ENCODE measurements at places on chromosomes 2 and 18. TPM values are rescaled to one million over a fixed set of nuclear protein-coding genes. Genes with fewer than 3 reads are reported as not detected.

BCL11A gene
- 2.4 TPM for polyA plus RNA-seq

G6PC2 gene
- not detected for polyA plus RNA-seq

SLC4A3 gene
- 12.2 TPM for polyA plus RNA-seq

EFR3B gene
- 1.5 TPM for polyA plus RNA-seq

DSG1 gene
- not detected for polyA plus RNA-seq

SPRED2 gene
- 13.5 TPM for polyA plus RNA-seq

DOK1 gene
- polyA plus RNA-seq, result 25.3 TPM

HOXD9 gene
- polyA plus RNA-seq, result 4.8 TPM

CMPK2 gene
- polyA plus RNA-seq, result 1.1 TPM

- DNase-seq, result peak; percentile 70
Observed at GRCh38 chr2:9333591-9334171, 89.6 kb downstream of the ITGB1BP1 start.

DNA sequence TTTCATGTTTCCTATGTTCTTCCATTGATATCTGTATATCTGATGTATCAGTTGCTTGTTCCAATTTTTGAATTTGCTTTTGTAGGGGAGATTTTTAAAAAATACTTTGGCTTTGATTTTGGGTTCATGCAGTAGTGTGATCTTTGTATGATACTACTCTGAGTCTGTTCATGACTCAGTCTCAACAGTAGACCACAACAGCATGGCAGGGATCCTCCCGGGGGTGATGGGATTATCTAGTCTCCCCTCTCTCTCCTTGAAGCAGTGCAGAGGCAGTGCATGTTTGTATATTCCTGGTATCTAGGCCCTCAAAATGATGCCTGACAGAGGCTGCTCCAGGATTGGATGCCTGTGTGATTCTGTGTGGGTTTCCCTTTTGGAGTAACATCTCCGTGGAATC, 55.3 kb downstream of the G6PC2 start:
- DNase-seq, result no peak

GRCh38 chr2:57850415-57851130, 196.0 kb upstream of the VRK2 start:
- DNase-seq, result no peak

DNA sequence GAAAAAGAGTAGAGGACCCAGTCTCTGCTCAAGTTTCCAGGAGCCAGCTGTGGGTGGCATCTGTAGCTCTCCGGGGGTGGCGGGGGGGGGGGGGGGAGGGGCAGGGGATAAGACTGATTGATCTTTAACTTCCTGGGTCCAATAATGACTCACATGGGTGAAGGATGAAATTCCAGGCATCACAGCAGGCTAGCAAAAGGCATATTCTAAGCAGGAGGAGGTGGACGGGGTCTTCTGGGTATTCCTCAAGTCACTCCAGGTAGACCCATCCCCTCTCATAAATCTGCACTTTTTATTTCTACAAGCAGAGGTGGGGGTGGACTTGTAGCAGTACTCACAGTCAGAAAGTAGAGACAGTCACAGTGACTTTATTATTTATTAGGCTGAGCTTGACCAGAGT, 85.5 kb upstream of the TMEM247 start:
- DNase-seq, result peak; percentile 7

GRCh38 chr2:117935456-117935855, 78.4 kb downstream of the CCDC93 start:
- no peak for DNase-seq

GRCh38 chr2:68336192-68336591, 16.4 kb upstream of the CNRIP1 start:
- DNase-seq, result no peak

- DNase-seq, result no peak
Observed at GRCh38 chr2:15177103-15177502, 384.0 kb downstream of the NBAS start.

DNA sequence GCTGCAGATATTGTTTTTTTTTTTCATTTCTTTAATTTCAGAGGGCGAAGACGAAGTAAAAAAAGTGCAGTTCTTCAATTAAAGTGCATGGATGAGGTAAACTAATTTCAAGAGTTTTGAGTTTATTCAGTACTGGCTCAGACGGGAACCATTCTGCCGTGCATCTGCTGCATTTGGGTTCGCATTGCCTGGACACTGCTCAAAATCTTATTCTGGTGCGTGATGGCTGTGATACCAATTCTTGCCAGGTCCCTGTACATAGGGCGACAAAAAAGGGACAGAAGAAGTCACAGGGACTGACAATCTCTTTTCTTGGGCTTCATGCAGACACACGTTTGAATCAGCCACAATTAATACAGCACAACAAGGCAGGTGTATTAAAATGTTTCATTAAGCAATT, 146.2 kb downstream of the EPHA4 start:
- DNase-seq, result no peak

DNA sequence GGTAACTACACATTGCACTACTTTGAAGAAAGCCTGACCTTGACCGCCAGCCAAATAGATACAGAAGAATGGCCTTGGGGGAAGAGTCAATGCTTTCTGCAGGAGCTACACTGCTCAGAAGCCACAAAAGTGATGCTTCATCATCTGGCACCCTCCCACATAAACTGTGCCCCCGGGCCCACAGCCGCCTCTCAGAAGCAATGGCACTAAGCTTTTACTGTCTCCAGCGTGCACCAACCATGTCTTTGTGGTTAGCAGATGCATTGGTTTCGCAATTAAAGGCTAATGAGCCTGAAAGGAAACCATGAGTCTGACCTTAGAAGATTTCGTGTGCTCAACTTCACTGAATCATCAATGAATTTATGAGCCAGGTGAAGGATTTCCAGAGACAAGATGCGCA, 209.4 kb upstream of the TRIB2 start:
- no peak for DNase-seq

DNA sequence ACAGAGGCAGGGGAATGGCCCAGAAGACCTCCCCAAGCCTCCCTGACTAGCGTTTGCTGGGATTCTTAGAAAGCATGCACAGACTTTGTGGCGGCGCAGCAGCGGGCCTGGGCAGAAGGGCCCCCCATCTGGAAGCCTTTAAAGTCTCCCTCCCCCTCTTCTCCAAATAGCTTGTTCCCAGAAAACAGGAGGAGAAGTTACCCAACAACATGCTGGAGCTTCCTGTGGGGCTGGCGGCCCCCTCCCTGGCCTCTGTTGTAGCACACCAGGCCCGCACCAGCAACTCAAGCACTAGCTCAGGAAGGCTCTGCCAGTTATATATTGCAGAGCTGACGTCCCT, 334.8 kb downstream of the DYSF start:
- DNase-seq, result no peak

- no peak for DNase-seq
Observed at GRCh38 chr18:65906621-65907034, 155.8 kb downstream of the CDH7 start.

GRCh38 chr2:25758348-25758747, 85.0 kb upstream of the DTNB start:
- DNase-seq, result no peak

GRCh38 chr2:45000341-45000901, 8.8 kb downstream of the SIX2 start:
- DNase-seq, result no peak

DNA sequence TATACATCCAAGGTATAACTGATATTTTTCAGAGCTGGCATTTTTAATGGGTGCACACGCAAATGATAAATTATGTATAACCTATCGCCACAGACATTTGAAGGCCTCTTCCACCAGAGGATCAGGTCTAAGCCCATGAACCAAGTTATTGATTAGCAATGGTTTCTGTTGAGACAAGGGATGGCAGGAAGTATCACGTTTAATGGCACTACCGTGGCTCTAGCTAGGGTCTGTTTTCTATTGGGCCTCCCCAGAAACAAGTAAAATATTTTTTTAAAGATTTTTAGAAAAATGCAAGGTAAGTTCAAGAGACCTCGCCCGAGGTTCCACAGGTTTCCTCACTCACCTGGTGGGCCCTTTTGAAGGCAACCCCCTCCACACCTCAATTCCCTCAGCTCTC, 667 bp downstream of the GFPT1 start:
- DNase-seq, result peak; percentile 26

DNA sequence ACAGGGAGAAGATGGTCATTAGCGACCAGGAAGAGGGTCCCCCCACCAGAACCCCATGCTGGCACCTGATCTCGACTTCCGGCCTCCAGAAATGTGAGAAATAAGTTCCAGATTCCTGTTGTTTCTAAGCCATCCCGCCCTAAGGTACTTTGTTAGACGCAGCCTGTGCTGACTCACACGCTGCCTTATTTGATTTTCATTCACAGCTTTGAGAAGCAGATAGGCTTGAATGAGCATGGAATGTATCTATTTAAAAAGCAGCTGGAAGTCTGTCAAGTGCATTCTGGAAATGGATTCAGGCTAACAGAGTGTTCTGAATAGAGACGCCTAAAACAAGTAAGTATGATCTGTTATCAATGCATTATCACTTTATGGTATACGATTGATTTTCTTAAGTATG, 8.3 kb upstream of the IL1R2 start:
- DNase-seq, result no peak
